GM13976 (cell line): ENCODE measurements at places on chromosomes 6 and 20.

DNA sequence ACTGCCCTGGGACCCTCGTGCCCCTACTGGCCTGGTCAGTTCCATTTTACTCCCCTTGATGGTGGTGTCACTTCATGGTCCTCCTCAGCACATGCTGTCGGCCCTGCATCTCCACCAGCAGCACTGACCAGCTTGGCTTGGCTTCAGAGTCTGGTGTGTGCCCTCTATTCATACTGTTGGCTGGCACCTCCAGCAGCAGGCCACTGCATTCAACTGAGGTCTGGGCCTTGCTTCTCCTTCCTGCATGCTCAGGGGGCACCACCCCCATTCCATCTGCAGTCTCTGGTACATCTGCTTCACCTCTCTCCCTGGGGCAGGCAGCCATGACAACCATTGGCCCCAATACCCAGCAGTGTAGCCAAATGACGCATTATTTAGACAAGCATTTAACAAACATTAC is 155.9 kb downstream of the SLC24A3 start:
- DNase-seq, result no peak

DNA sequence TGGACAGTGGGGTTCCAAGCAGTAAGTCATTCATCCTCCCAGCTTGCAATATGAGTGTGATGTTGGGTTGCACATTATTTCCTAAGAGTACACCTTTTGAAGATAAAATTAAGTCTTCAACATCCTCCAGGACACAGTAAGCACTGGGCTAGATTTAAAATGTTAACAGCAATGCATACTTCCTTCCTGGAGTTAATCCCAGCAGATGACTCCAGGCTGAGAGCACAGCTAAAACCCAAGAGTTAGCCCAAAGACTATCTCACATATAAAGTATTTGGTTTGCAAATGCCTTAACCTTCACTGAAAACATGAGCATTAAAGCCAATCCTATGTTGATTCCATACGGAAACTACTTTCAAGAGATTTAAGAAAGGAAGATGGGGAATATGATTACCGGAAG is 69.2 kb downstream of the SLC23A2 start:
- no peak for DNase-seq

DNA sequence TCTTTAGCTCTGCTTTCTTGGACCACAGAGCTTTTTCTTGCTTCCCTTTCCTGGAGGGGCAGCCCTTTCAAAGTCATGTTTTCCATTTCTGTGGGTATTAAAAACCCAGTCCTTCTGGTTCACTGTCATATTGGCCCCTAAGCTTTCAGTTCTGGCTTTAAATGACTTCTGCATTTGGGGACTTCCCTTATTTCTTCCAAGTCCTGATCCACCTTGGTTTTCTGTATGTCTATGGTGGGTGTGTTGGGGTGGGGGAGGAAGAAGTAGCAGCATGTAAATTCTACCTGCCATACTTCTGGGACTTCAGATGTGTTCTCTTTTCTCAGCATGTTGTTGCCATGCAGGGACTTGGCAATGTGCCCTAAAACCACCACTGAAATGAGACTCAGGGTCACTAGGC is 77.1 kb upstream of the EMILIN3 start:
- peak; percentile 34 for DNase-seq

- DNase-seq, result peak; percentile 24
Observed at GRCh38 chr6:827431-827830, 134.5 kb upstream of the EXOC2 start.

GRCh38 chr6:127120787-127121636 is 2.5 kb downstream of the RSPO3 start:
- peak; percentile 77 for DNase-seq

- DNase-seq, result no peak
Observed at GRCh38 chr6:38489951-38490350, 149.8 kb downstream of the BTBD9 start.

GRCh38 chr6:109872968-109873545 is 105.1 kb upstream of the GPR6 start:
- DNase-seq, result no peak

- peak; percentile 97 for DNase-seq
Observed at GRCh38 chr20:57390604-57391438, at the start of gene RBM38. RBM38 (plus strand) TSS chr20:57391396; CDS start chr20:57391582, 186 bp downstream.

GRCh38 chr6:125950293-125950692 is 6.3 kb upstream of the HINT3 start:
- DNase-seq, result no peak

GRCh38 chr6:16594849-16595248 is 166.4 kb downstream of the ATXN1 start:
- no peak for DNase-seq

GRCh38 chr6:142867988-142868812 is 76.8 kb downstream of the HIVEP2 start:
- no peak for DNase-seq

DNA sequence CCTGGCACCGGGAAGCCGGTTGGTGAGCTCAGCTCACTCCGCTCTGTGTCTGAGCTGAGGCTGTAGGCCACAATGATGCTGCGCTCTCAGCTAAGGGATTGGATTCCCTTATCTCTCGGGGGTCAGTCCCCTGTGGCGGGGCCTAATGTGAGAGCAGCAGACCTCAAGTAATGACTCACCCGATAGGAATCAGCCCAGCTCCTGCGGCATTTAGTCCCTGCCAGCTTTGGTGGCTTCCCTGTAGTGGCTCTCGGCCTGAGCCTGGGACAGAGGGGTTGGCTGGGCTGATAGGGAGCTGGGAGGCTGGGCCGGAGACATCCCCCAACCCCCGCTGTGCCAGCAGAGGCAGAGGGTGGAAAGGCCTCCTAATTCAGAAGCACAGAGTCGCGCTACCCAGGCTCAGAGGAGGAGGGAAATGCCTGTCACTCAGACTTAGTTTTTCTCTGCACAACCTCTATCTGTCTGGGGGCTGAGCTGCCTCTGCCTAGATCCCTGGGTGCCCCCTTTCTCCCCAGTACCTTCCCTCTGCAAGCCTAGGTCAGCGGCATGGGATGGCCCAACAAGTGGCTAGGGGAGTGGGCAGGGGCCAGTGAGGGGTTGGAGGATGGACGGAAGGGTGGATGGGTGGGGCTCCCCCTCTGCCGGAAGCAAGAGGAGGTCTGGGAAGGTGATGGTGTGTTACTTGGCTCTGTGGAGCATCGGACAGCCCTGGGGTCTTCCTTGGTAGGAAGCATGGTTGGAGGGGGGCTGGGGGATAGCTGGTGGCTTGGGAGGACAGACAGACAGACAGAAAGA is 92.2 kb downstream of the CDH22 start:
- no peak for DNase-seq

DNA sequence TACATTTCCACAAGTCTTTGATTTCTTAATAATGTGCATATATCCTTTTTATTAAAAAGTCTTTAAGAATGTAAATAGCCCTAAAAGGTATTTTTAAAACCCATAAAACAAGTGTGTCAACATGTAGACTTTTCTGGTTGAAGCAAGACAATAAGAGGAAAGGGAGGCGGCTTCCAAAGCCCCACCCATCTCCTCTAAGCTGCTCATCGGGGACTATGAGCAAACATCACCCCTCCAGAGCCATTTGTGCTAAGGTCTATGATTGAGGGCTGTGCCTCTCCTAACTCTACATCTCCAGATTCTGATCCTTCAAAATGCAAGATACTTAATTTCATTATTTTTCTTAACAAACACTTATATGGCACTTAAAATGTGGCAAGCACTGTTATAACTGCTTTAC is 2.5 kb upstream of the NAA20 start:
- DNase-seq, result no peak

DNA sequence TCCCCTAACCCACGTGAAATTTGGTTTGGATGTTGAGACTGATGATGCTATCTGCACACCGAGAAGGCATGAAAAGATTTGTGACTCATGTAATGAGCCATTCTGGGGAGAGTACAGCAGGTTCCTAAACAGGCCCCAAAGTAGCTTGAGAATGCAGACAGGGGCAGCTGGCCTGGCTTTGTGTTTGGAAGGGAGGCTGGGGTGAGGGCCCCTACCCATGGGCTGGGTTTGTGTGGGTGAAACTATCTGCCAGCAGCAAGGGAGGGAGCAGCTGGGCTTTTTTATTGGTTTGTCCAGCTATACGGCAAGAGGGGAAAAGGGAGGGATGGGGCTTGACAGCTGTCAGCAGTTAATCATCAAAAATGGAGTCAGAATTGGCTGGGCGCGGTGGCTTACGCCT is 87.0 kb upstream of the RNF24 start:
- no peak for DNase-seq

DNA sequence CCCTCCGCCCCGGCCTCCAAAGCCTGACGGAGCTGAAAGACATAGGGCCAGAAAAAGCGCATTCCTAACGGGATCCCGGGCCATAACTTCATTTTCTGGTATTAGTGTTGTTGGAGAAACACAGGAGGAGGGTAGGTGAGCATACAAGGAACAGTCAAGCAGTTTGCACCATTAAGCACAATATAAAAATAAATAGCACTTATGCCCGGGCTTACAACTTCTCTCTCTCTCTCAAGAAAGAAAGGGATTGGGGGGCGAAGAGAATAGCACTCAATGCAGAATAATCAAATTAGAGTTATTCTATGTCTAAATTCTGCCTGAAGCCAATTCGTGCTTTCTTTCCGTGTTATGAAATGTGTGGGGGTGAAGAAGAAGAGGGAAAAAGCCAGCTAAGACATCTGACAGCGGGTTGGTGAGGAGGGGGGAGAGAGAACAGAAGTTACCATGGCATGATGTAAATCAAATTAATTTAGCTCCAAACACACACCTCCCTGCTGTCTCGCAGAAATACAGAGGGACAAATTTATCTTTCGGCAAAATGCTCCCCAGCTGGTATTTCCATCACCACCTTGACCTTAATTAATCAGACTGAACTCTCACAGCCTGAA is 508 bp upstream of the METTL24 start:
- DNase-seq, result no peak

DNA sequence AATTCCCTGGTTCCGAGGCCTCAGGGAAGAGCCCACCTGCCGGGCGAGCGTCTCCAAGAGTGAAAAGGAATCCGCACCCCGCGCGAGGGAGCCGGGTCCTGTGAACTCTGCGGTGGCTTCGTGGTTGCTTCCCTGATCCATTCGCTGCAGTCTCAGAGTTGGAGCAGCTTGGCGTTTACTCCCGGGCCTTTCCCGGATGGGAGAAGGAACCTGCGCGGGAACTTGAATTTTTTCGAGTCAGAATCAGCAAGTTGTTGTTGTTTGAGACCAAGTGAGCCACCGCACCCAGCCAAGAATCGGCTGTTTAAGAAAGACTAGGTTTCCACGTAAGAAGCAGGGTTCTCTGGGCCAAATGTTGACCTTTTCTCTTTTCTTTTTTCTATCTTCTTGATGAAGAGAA is 12.9 kb downstream of the PRSS16 start:
- DNase-seq, result no peak

DNA sequence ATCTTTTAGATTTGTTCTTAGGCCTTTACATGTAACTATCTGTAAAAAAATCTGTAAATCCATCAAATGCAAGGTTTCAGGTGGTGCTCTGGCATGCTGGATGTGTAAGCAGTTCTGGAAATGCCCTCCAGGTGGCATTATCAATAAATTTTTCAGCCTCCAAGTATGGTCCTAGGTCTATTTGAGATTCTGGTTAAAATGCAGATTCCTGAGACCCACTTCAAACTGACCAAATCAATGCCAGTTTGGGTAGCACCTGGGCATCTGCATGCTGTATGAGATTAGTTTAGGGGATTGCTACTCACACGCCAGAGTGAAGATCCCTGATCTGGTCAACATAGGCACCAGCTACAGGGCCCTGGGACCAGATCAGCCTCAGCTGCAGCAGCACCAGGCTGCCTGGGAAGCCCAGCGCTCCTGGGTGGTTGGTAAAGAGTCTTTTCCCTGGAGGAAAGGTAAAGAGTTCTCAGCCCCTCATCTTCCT is 507.3 kb upstream of the CITED2 start:
- peak; percentile 41 for DNase-seq

- DNase-seq, result no peak
Observed at GRCh38 chr20:63952769-63953168, 3.4 kb downstream of the UCKL1 start.

DNA sequence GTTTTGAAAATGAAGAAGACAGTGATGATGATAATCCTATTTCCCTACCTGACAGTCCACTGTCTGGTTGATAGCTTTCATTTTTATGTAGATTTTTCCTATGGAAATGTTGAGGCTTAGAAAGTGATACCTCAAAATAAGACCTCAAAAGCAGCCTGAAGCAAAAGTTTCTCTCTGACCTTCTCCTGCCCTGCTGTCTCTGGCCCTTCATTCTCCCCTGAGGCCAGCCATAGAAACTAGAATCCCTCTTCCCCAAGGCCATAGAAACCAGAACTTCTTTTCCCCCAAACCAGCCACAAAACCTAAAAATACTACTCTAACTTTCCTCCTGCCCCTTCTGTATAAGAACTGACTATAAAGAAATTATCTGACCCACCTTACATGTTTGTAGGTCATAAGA is 52.6 kb upstream of the GCM1 start:
- DNase-seq, result no peak

- no peak for DNase-seq
Observed at GRCh38 chr20:50260479-50261221, 70.0 kb downstream of the CEBPB start.

DNA sequence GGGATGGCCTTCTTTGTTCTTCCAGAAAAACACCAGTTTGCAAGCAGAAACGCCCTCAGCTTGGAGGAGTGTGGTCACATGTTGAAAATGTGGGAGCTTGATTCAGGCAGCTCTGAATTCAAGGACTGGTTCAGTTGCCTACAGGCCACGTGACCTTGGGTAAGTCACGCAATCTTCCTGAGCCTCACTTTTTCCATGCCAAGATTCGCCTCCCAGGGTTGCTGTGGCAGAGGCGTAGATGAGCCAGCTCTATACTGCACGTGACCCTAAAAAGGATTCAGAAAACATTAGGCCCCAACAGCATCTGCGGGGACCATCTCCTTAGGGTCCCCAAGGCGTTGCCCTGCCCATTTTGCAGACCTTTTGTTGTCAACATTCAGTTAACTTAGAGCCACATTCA is 112.0 kb upstream of the SNX9 start:
- no peak for DNase-seq

- no peak for DNase-seq
Observed at GRCh38 chr6:22294301-22294700, 2.5 kb downstream of the PRL start.

- peak; percentile 74 for DNase-seq
Observed at GRCh38 chr6:158717341-158718330, 67.8 kb downstream of the SYTL3 start.

DNA sequence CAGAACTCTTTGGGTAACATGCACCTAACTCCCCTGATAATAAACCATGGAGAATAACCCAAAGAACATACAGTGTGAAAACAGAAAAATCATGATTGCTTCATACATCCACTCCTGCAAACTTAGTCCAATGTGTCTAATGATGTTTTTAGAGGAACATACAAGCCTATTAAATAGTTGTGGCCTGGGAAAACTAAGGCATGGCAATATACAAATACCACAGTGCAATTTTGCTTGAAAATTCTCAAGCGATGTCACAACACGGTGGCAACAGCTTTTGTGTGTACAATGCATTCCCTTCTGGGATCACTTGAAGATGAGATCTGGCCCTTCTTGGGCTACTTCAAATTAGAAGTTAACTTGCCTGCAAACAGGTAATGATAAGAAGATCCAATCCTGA is 16.7 kb downstream of the MAP3K5 start:
- DNase-seq, result no peak
